ENCODE measurements at places on chromosomes 6 and 20.

- no peak for DNase-seq
These were observed 275.9 kb upstream of the EXOC2 start for GRCh38 chr6:968791-969190.

DNA sequence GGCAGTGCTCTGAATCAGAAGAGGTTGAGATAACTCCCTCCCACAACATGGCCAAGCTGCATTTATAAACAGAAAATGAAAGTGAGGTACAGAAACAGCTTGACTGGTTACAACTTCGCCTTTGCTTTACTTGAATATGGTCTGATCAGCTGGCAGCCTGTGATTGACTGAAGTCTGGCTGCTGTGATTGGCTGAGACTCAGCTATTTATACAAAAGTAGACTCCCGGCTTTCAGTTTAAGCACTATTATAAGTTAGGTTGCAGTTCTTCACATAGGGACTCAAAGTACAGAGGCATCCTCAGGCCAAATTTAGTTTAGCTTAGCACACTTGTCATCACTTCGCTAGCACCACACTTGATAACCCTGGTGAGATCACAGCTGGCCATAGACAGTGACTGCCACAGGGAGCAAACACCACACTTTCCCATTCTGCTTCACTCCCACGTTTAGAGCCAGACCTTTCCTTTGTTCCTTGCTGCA is 362.6 kb downstream of the EPM2A start:
- no peak for DNase-seq

DNA sequence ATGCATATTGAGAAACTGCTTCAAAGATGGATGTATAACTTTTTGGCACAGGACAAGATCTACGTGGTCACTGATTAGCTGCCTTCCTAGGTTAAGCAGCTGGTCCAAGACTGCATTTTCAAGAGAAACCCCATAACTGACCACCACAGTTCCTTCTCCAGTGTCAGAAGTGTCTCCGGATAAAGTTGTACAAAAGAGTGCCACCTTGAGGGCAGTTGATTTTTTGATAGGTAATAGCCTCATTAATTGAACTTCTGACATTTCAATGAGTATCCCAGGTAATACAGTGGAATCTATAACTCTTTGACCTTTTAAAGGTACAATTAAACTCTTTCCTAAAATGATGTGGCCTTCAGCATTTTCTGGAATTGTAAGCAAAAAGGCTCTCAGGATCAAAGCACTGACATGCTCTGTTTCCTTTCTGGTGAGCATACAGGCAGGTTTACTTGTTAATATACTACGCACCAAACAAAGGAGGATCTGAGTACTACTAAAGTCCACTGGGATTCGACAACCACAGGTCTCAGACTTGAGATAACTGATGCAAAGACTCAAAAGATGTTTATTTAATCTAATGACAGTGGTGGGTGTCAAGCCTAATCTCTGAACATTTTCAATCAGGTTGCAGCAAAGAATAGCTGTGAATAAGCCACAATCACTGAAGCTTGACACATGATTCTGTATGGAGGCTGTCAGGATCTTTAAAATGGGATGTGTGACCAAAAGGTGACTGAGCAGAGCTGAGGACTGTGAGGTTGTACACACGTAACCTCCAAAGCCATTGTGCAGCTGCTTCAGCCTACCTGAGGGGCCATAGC is 21.2 kb downstream of the MKKS start:
- DNase-seq, result no peak

- DNase-seq, result no peak
These were observed 9.2 kb upstream of the PGC start for GRCh38 chr6:41756354-41756753.

GRCh38 chr6:160167604-160168399 is 46.2 kb downstream of the SLC22A1 start:
- no peak for DNase-seq

DNA sequence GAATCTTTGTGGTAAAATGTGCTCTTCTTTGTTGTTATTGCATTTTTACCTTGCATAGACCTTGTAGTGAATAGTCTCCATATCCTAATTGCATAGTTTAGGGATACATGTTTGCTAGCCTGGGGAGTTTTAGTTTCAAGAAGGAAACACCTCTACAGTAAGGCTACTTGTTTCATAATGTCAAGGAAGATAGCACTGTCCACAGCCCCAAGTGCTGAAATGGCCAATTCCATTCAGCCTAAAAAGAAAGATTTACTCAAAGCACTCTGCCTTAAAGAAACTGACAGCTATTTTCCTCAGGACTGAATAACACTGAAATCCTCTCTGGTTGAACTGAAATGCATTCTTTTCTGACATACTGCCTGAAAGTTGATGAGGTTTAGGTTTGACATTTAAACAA is 2.6 kb downstream of the HCRTR2 start:
- DNase-seq, result no peak

- no peak for DNase-seq
These were observed 125.1 kb downstream of the LY86 start for GRCh38 chr6:6713657-6714056.
